ENCODE measurements at places on chromosomes 4 and X. TPM values are rescaled to one million over a fixed set of nuclear protein-coding genes. Genes with fewer than 3 reads are reported as not detected.

Gene SPACA5
- not detected for total RNA-seq

Gene FAM120C
- total RNA-seq: 3.5 TPM

Gene PNPLA4
- 19.0 TPM for total RNA-seq

Gene MAGEA9B
- 0.17 TPM for total RNA-seq

Gene FLNA
- total RNA-seq: 2,761 TPM

Gene HEPH
- 8.1 TPM for total RNA-seq

Gene ADGRL3
- 2.5 TPM for total RNA-seq

Gene ZNF711
- total RNA-seq: 9.9 TPM

Gene MAPK10
- 1.6 TPM for total RNA-seq

Gene SSX1
- total RNA-seq: not detected

Gene SMR3B
- total RNA-seq: not detected

Gene MAGIX
- 5.1 TPM for total RNA-seq

Gene NDNF
- total RNA-seq: 0.08 TPM

Gene GPR34
- total RNA-seq: not detected

Gene ANXA10
- not detected for total RNA-seq

Gene ARAP2
- total RNA-seq: 8.3 TPM

Gene PTPN13
- total RNA-seq: 20.1 TPM

Gene MTNR1A
- total RNA-seq: not detected

Gene PDE6B
- total RNA-seq: 19.7 TPM

Gene F9
- total RNA-seq: not detected

Gene UNC5C
- 2.8 TPM for total RNA-seq

Gene UGT2B10
- total RNA-seq: not detected

Gene RNF113A
- 22.0 TPM for total RNA-seq

Gene MEPE
- not detected for total RNA-seq

Gene WAS
- total RNA-seq: not detected

Gene CSN3
- not detected for total RNA-seq

Gene MTCP1
- total RNA-seq: 0.27 TPM

Gene AWAT2
- not detected for total RNA-seq

Gene UGT2A1
- not detected for total RNA-seq

Gene ASB12
- total RNA-seq: not detected

Gene FATE1
- total RNA-seq: not detected

Gene FGFBP1
- total RNA-seq: 4.8 TPM

Gene RNF128
- 1.8 TPM for total RNA-seq

Gene PHOX2B
- total RNA-seq: not detected
